AML-193 (cell line): ENCODE measurements at places on chromosomes 2 and 18.
A peak's percentile ranks its signal among the peaks of the same experiment; 100 is the strongest.

GRCh38 chr2:230942920-230943896, 18.2 kb upstream of the GPR55 start:
- DNase-seq: peak; percentile 87

DNA sequence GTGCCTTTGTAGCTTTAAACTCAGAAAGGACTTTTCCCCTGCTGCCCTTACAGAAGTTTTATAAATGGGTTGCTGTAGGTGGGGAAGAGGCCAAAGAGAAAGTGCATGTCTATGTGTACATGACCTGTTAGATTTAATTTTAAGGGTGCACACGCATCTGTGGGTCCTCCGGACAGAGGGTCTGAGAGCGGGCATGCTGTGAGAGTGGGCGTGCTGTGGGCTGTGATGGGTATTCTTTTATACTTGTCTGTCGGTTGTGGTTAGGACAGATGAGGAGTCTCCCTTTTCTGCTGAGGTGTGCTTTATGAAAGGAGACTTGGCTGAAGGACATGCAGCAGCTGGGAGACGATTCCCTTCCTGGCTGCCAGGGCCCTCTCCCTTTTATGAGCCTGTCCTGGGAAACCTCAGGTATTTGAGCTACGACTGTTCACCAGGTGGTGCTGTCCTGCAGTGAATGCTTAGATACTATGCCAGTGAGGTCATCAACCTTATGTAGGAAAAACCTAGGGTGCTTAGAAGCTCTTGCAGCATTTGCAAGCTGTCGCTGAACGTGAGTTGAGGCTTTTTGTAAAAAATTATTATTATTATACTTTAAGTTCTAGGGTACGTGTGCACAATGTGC, 67.5 kb downstream of the TANC1 start:
- no peak for DNase-seq

DNA sequence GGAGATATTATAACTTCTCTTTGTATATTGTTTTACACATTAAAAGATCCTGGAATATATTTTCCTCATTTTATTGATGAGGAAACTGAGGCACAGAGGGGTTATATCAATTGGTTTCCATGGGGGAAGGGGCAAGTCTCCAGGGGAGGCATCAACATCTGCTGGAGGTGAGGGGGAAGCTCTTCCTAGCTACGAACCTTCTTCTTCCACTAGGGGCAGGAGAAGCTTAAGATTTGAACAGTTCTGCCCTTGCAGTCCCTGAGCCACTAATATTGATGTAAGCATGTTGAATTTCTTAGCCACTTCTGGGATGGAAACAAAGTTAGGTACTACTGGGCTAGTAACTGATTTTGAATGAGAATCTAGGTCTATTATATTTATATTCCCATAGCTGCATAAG, 140.1 kb upstream of the AQP4 start:
- peak; percentile 8 for DNase-seq

- DNase-seq: no peak
Measured at GRCh38 chr2:172323861-172324597, 103.4 kb upstream of the ITGA6 start.

- DNase-seq: no peak
Measured at GRCh38 chr2:55155764-55156281, 76.3 kb downstream of the CLHC1 start.

DNA sequence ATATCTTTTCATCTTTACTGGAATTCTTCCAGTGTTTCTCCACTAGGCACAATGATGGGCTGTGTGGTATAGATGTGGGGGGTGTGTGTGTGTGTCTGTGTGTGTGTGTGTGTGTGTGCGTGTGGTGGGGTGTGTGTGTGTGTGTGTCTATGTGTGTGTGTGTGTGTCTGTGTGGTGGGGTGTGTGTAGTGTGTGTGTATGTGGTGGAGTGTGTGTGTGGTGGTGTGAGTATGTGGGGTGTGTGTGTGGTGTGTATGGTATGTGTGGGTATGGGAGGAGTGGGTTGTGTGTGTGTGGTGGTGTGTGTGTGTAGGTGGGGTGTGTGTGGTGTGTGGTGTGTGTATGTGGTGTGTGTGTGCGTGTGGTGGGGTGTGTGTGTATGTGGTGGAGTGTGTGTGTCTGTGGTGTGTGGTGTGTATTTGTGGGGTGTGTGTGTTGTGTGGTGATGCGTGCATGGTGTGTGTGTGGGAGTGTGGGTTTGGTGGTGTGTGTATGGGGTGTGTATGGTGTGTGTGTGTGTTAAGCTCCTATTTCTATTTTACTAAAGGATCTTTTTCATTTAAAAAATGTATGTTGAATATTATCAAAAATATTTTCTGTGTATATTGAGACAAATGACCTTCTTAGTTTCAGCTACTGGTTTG, 84.2 kb downstream of the IRS1 start:
- no peak for DNase-seq

DNA sequence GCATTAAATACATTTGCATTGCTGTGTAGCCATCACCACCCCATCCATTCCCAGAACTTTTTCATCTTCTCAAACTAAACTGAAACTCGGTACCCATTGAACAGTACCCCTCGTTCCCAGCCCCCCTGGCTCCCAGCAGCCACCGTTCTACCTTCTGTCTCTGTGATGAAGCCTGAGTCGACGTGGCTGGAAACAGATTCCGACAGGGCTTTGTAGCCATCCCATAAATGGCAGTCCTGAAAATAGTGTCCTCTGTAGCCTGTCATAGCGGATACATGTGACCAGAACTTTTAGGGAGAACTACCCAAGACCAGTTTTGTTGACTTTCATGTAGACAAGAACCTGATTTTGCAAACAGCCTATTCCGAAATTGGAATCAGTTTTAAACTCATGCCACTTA, 59.1 kb downstream of the TSHZ1 start:
- no peak for DNase-seq

GRCh38 chr2:200373973-200374416, 67.5 kb downstream of the SPATS2L start:
- peak; percentile 35 for DNase-seq

- no peak for DNase-seq
Measured at GRCh38 chr2:240250985-240251847, 110.8 kb upstream of the OTOS start.

DNA sequence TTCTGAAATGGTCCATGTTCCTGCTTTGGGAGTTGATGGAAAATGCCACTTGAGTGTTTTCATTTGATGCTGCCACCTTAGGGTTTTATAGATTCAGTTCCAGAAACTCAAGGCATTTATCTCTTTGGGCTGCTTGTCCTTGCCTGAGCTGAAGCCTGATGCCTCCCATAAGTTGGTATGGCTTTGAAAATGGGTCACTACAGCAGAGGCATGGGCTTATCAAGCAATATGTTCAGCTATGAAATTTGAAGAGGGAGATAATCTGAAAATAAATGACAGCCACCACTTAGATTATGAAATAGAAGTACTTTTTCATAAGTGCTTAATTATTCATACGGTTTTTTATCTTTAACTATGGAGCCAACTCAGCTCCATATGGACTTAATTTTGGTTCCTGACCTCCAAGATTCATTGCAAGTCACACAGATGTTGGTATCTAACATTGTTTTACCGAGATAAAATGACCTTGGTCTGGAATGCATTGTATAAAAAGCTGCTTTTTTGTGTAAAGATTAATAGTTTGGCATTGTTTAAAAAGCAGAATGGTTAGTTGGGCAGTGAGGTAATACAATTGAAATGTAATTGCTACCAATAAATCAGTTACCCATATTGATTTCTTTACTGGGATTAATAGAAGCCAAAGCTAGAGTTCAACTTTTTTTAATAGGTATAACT, 4.5 kb downstream of the SLC14A1 start:
- no peak for DNase-seq

- no peak for DNase-seq
Measured at GRCh38 chr18:28666216-28666615, 489.3 kb upstream of the CDH2 start.

GRCh38 chr2:654896-655295, 22.3 kb downstream of the TMEM18 start:
- no peak for DNase-seq

GRCh38 chr2:6072276-6072675, 380.1 kb downstream of the SOX11 start:
- no peak for DNase-seq

DNA sequence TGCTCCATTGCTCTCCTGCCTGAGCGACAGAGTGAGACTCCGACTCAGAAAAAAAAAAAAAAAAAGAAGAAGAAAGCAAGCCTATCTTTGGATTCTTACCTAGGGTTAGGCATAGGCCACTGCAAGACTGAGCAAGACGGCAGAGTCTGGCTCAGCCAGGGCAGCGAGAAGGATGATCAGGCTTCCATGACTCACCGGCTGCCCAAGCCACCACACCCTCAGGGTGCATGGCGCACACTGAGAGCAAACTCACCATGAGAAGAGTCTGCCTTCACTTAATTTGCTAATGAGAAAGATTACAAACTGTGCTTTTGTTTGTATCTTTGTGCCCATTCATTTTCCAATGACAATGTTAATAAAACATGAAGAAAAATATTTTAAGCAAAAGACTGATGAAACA, 8.2 kb downstream of the FAM110C start:
- no peak for DNase-seq

DNA sequence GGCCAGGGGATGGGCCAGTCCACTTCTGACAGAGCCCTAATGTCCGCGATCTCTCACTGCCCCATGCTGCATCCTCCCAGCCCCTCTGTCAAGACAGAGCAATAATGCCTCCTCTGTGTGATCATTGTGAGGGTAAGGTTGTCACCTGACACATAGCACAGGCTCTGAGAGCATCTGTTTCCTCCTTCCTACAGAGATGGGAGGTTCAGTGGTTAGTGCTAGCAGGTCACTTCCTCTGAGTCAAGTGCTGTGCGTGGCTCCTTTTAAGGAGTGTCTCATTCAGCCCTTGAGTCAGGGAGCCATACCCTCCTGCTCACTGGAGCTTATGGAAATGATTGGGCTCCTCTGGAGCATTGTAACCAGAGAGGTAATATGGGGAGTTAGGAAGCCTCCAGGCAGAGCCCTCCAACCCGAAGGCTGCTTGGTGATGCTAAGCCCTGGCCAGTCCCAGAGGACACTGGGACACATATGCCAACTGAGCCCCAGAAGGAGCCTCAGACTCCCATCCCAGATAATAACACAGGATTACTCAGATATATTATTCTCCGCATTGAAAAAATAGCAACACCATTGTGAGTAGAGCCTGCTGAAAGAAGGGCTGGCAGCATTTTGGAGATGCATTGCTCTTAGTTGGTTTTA, 189.0 kb downstream of the GALNT1 start:
- no peak for DNase-seq

DNA sequence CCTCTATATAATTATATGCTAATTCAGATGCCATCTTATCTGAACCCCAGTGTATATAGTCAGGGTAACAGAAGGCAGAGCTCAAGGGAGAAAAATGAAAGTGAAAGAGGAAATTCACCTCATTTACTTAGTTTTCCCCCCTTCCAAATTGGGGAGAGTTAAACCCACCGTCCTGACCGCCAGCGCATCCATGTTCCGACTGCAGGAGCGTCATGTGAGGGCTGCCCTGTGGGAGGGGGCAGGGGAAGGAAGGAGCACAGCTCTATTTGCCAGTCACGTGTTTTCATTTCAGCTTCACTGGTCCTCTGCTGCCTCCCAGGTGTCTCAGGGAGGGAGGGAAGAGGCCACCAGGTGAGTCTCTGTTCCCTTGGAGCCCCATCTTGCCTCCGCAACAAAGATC, 13.2 kb downstream of the CNNM4 start:
- no peak for DNase-seq

DNA sequence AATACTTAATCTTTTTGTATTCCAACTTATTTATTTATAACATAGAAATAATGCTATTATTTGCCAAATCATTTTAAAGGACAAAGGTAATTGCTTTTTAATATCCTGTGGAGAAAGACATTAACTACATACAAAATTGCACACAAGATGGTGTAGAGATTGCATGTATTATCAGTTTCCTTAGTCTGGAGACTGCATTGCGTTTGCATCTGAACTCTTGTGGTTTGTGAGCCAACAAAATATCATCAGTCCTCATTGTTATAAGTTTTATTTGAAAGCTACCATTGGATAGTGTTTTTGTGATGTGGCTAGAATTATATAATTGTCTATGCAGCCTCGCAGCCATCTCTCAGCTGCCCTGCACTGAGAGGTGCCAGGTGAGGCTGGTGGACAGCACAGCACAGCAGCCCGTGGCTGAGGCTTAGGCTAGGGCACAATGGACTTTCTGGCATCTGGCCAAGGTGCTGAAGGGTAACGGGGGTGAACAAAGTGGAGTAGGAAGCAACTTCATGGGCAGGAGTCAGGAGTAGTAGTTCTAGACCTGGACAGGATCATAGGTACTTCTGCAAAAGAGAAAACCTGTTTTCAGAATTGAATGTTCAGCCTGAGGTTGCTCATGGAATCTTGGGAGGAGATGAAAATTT, 15.1 kb downstream of the RASGRP3 start:
- no peak for DNase-seq

GRCh38 chr2:218985325-218986091, 524 bp upstream of the FEV start:
- no peak for DNase-seq

GRCh38 chr18:63071701-63072141, 247.8 kb downstream of the BCL2 start:
- DNase-seq: peak; percentile 23

DNA sequence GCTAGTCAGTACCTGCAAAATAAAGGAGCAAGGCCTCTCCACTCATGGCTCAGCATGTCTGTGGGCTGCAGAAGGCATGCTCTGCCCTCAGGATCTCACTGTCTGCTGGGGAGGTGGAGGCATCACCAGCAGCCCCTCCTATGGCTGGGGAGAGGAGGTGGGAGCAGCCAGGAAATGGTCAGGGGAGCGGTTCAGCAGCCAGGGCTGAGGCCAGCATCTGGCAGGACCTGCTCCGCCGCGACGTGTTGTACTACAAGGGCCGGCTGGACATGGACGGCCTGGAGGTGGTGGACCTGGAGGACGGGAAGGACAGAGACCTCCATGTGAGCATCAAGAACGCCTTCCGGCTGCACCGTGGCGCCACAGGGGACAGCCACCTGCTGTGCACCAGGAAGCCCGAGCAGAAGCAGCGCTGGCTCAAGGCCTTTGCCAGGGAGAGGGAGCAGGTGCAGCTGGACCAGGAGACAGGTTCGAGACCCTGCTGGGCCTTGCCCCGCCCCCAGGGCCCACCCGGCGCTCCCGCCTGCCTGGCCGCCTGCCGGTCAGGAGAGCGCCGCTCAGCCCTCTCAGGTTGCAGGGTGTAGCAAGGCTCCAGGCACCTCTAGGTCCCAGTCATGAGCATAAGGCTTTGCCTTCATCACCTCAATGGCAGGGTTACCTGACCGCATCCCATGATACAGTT, 49.0 kb downstream of the FAM168B start:
- DNase-seq: no peak

- no peak for DNase-seq
Measured at GRCh38 chr2:27747827-27748352, 23.6 kb upstream of the MRPL33 start.

- no peak for DNase-seq
Measured at GRCh38 chr2:158043181-158043948, 58.3 kb upstream of the UPP2 start.

- DNase-seq: no peak
Measured at GRCh38 chr2:7515327-7515726, 598.1 kb downstream of the RNF144A start.
